ENCODE measurements at places on chromosomes 16 and 17.

DNA sequence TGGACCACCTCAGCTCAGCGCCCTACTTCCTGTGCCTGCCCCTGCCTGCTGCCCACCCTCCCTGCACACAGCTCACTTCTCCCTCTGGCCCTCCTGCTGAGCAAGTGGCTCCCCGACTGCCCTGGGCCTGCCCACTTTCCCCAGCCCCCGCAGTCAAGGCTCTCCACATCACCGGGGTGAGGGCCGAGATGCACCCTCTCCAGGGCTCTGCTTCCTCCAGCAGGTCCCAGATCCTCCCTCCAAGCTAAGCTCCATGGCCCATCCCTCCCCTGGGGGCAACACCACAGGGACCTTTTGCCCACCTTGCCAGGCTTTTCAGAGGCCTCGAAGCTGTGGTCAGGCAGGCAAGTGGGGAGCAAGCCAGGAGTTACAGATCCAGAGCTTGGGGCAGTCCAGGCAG lies 820.2 kb downstream of the KCNJ18 start:
- no peak for DNase-seq

DNA sequence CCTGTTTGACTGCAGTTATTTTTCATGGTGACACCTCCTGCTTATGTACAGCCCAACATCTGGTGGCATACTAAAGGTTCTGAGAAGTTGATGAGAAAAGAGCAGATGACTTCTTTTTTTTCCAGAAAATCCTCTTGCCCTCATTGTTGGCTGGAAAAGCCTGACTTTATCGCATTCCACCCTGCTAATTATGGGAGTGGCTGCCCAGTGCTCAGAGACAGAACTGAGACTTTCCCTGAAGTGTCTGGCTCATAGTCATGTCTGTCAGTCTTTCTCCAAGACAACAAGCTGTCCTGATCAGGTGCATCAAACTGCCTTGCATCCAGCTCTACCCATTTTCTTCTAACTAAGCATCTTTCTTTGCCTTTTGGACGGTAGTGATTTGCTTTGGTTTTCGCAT lies 355.2 kb downstream of the CPPED1 start:
- DNase-seq, result no peak

DNA sequence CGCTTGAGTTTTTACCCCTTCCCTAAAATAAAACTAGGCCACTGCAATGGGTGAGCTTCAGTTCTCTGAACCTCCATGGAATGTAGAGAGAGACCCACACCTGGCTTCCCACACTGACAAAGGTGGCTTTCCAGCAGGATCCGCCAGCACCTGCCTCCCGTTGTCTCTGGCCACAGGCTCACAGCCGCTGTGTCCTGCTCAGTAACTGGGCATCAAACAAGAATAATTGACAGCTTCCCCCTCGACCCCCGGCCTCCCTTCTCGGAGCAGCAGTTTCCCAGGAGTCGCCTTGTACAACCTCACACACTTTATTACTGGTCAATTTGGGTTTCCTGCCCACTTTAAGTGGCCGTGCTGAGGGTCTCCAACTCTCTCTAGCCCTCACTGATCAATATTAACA lies 586.1 kb upstream of the PSMD7 start:
- no peak for DNase-seq

DNA sequence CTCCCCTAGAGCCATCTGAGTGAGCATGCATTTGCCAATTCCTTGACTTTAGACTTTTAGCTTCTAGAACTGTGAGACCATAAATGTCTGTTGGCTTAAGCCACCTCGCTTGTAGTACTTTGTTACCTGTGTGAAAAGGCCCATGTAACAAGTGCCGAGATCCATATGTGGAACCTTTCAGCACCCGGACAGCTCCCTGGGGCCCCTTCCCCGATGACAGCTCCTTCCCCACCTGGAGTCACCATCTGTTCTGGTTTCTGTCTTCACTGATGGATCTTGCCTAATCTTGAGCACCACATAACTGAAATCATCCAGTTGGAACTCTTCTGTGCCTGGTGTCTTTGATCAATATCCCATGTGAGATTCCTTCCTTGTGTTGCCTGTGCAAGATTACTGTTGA lies 78.9 kb upstream of the EEF2KMT start:
- DNase-seq, result no peak

GRCh38 chr17:80468242-80468641 lies 8.2 kb downstream of the NPTX1 start:
- no peak for DNase-seq

GRCh38 chr16:10641953-10642949 lies 52.5 kb downstream of the TEKT5 start:
- no peak for DNase-seq

DNA sequence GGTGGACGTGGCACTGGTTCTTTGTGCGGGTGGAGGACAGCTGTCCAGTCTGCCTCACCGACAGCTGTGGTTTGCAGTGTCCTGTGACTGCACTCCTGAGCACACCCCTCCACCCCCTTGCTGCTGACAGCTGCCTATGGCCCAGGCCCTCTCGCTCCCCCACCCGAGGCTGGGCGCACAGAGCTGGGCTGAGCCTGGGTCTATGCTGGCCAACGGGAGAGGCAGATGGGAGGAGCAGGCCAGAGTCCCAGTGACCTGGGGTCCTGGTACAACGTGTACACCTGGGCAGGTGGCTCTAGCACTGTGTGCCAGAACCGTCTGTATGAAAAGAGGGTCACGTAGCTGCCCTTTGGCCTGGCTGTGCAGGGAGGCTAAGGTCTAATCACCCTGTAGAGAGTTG lies 30.5 kb downstream of the BAIAP2 start:
- DNase-seq, result no peak

DNA sequence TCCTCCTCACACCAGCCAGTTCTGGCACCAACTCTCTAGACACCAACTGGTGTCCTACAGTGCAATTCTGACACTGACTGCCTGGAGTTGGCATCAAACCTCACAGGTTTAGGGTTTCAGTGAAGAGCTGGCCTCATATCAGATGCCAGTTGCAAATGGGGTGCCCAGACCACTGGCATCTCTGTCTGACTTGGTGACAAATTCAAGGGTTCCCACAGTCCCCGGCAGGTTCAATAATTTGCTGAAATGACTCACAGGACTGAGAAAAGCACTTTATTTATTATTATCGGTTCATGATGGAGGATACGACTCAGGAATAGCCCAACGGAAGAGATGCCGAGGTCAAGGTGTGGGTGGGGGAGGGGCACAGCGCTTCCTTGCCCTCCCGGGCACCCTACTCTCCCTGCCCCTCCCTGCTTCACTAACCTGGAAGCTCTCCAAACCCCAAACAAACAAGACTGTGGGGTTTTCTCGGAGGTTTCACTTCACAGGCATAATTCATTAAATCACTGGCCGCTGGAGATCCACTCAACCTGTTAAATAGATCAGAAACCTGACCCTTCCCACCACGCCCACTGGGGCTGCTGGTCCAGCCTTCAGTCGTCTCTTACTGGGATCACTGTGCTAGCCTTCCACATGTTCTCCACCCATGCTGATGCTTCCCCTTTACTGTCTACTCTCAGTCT lies 1.7 kb upstream of the NLRP1 start:
- DNase-seq, result peak; percentile 9

DNA sequence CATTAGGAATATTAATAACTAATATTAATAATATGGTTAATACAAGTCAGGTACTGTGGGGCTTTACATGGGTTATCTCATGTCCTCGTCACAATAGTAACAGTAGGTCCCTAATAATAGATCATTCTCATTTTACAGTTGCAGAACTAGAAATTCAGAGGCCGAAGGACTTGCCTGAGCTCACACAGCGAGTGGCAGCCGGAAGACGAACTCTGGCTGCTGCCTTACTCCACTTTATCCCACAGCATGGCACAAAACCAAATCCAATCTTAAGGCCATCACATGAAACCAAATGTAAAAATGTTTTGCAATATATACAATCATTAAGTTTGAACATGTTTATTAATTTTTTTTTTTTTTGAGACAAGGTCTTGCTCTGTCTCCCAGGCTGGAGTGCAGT lies 13.6 kb downstream of the GNA13 start:
- DNase-seq, result no peak

DNA sequence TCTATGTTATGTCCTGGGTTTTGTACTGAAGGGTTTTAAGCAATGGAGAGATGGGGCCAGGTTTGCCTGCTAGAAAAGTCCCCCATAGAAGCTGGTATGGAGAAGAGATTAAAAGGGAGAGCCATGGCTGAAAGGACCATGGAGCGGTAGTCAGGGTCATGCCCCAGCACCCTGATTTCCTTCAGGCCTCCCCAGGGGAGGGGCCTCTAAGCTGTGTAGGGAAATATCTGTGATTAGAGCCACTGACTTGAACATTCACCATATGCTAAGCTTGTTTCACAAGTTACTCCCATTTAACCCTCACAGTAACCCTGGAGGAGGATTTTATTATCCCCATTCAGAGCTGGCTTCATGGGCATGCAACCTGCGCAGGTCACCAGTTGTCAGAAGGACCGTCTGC lies 3.8 kb upstream of the ATP2A3 start:
- DNase-seq, result no peak

GRCh38 chr16:66468321-66468965 lies 41.3 kb downstream of the BEAN1 start:
- no peak for DNase-seq

- no peak for DNase-seq
Observed at GRCh38 chr16:6146356-6146755, 1048.8 kb upstream of the EEF2KMT start.

DNA sequence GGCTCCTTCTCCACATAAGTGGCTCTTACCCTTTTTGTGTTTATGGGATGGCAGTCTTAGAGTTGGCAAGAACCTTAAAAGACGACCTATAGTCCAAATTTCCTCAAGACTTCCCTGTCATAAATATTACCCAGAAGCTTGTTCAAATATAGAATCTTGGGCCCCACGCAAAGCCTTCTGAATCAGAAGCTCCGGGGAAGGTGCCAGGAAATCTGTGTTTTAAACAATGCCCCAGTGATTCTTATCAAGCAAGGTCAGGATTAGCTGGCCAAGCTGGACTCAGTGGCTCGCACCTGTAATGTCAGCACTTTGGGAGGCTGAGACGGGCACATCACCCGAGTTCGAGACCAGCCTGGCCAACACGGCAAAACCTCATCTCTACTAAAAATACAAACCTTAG lies 85.7 kb downstream of the TIMM22 start:
- no peak for DNase-seq

- DNase-seq, result no peak
Observed at GRCh38 chr16:9527976-9528375, 436.5 kb downstream of the HAPSTR1 start.

DNA sequence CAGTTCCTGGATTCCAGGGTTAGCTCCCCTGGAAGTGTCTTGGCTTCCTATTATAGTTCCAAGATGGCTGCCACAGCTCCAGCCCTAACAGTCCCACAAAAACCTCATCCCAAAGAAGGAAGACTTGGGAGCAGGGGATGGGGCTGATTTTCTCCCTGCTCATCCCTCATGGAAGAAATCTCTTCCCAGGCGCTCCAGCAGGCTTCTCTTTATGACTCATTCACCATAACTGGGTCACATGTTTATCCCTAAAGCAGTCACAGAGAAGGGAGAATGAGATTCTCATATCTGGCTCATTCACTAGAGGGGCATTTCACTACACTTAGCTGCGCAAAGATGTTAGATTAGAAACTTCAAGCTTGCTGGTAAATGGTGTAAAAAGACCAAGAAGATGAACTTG lies 206.5 kb upstream of the IRX3 start:
- DNase-seq, result no peak

DNA sequence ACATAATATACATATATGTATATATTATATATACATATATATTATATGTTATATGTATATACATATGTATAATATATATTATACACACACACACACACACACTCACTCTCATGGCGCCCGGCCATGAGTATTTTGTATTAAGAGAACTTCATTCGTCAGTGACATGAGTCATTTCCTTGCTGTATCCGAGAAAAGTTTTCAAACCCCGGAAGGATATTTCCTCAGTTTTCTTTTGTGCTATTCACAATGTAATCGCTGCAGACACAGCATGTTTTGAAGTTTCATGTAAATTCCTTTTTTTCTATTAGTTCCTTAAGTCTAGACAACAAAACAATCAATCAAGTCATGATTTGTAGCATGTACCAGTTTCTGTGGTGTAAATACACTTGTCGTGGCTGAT lies 33.3 kb downstream of the OR1D5 start:
- DNase-seq, result no peak

DNA sequence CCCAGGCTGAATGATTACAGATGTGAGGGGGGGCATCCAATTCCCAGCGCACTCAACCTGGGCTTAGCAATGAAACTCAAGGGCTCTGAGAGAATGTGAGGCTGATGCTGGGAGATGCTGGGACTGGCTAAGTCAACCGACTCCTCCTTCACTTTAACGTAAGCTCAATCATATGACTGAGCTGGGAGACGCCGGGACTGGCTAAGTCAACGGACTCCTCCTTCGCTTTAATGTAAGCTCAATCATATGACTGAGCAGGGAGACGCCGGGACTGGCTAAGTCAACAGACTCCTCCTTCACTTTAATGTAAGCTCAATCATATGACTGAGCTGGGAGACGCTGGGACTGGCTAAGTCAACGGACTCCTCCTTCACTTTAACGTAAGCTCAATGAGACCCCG lies 179.4 kb downstream of the VPS53 start:
- DNase-seq, result no peak

Measured in NCI-H2227 treated with DMSO at 0.1 percent for 48 hours (cell line).